ENCODE measurements at places on chromosomes 7 and 10.

DNA sequence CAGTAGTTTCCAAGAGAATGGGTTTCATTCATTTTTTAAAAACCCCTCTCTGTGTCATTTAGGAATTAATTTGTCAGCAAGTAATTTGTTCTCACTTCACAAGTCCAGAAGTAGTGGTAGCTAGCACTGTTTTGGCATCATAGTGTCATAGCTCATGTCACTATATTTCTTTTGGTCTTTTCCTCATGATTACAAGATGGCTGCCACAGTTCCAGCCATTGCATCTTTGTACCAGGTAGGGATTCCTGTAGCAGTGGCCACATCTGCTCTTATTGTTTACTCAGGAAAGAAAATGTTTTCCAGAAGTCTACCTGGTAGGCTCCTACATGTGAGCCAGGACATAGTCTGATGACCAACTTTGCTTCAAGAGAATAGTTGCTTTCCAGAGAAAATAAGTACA lies 16.2 kb downstream of the GALNT17 start:
- DNase-seq = no peak

DNA sequence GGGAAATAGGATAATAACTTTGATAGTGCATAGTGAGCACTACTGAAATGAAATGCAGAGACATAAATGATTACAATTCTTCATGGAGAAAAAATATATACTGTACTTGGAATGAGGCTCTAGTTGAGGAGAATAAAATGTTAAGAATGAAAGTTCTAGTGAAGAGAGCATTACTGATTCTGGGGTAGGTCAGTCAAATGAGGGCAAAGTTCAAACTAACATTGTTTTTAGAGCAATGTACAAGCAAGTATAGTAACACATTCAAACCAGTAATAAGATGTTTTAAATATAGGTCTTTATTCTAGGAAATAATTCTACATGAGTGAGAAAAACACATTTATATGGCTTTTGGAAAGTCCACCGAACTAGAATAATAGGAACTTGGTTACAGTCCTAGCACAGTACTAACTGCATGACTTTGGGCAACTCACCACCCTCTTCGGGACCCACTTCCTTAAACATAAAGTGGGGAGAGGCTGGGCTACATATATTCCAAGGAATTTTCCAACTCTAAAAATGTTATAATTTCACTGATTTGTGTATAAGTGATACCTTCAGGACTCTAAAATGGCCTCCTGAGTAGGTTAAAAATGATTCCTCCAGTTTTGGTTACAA lies 86.4 kb downstream of the CDK6 start:
- DNase-seq = no peak

GRCh38 chr7:92697414-92697813 lies 107.2 kb upstream of the FAM133B start:
- no peak for DNase-seq

DNA sequence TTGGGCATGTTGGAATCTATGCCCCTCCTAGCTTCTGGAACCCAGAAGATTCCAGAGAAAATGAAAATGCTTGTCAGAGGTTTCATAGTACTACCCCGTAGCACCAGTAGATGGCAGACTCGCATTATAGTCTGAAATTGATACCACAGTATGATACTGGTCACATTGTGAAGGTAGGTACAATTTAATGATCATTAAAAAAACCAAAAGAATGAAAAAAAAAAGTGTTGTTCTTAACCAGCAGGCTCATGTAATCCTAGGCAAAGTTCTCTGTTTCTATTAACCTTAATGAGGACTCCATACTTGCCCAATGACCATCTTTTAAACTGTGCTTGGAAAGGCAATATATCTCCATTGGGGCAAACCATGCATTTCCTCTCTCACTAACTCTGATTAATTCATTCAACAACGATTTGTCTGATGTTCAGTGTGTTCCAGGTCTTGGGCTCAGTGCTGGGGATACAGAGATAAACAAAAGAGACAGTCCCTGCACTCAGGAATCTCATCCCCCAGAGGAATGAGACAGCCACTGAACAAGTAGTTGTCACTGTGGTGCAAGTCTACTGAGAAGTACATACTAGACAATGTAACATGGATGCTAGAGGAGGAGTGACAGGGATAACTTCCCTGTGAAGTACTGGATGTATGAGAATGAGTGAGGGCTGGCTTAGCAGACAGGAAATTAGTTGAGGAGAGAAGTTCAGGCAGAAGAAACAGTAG lies 223.5 kb upstream of the PHYHIPL start:
- DNase-seq = peak; percentile 87

DNA sequence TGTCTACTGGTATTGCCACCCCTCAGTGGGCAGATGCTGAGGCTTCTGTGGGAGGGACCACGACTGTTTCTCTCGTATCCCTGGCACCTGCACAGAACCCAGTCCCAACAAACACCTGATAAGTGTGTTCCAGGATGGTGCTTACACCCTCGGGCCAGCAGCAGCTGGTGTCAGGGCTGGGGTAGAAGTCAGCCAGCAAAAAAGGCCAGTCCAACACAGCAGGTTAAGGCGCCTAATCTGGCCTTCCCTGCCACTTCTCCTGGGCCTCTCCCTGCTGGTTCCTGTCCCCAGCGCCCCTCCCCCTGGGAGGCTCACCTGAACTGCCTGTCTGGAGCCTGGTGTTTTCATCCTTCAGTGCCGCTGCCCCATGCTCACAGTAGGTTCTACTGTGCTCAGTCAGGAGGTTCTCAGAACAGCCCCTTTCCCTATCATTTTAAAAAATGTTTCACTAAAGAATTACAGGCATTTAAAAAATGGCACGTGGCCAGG lies 20.0 kb downstream of the PODXL start:
- DNase-seq = no peak

GRCh38 chr10:94107191-94107590 lies 113.5 kb downstream of the PLCE1 start:
- DNase-seq = no peak

DNA sequence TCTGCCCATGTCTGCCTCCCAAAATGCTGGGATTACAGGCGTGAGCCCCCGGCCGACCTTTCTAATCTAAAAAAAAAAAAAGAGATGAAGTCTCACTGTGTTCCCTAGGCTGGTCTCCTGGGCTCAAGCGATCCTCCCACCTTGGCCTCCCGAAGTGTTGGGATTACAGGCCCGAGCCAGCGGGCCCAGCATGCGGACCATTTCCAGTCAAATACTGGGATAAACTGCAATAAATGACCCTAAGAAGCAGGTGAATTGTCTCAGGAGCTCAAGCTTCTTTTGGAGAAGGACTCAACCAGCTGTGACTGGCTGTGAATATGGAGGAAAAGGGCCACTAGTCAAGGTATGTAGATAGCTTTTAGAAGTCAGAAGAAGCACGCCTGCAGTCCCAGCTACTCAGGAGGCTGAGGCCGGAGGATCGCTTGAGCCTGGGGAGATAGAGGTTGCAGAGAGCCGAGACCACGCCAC lies 550 bp upstream of the CREM start:
- DNase-seq = no peak

- no peak for DNase-seq
These were observed 127.8 kb downstream of the PTPN20 start for GRCh38 chr10:47038881-47039561.

GRCh38 chr7:140082770-140083169 lies 20.0 kb upstream of the PARP12 start:
- no peak for DNase-seq

DNA sequence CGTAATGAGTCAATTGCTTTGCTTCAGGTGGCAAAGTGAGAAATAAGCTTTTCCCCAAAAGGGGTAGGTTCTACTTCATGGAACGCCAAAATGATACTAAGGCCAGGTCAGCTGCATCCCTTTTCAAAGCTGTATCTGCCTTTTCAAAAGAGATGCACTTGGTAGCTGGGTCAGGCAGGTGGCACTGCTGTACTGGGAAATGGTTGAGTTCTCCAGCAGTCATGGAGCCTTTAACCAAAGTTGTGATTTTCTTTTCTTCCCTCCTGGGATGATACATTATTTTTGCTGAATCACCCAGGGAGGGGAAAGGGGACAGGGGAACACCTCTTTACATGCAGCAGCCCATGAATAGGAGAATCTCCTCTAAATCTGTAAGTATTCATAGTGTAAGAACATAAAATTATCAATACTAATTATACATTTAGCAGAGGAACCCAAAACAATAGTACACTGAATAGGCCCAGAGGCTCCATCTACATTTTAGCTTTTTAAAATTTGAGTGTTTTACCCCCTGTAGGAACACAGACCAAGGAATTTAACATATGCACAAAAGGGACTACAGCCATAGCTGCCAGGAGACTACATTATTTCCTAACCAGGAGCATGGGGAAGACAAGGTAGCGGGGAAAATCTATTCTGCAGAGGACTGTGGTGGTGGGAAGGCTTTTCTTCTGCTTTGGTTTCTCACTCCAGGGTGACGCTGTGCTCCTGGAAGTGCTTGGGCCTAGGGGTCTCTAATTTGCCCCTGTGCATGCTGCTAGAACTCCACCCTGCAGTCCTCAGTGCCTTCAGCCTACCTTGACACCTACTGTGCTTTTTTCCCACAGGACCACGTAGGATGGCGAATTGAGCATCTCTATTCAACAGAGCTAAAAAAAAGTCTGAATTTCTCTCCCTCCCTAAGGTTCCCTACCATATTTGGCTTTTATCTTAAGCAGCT lies 6.4 kb upstream of the GPR22 start:
- peak; percentile 87 for DNase-seq

DNA sequence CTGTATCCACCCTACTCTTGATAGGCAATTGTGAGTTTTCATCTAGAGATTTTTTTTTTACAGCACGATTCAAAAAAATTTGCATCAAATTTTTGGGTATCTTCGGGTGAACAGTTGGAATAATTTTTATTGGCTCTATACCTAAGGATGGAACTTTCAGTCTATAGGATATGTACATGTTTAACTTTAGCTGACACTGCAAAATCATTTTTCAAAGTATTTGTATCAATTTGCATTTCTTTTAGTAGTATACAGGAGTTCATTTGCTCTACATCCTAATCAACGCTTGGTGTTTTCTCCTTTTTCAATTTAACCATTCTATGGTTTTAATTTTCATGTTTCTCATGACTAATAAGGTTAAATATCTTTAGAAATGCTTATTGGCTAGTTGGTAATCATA lies 11.7 kb downstream of the MGAM2 start:
- DNase-seq = no peak

DNA sequence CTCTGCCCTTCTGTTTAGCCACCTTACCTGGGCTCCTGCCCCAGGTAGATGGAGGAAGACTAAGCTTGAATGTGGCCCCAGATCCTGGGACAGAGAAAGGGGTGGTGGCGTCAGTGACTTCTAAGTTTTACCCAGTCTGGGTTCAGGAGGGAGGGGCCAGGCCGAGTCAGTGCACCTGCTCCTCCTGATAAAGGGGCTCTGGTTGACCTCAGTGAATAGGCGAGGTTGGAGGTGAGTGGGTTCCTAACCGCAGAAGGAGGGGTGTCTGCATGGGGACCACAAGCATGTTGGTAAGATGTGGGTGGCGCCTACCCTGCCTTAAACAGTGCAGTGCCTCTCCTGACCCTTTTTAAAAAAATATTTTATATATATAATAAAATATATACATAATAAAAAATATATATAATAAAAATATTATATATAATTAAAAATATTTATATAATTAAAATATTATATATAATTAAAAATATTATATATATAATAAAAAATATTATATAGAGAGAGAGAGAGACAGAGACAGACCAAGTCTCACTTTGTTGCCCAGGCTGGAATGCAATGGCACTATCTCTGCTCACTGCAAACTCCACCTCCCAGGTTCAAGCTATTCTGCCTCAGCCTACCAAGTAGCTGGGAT lies 97.3 kb upstream of the GTF2I start:
- DNase-seq = no peak

DNA sequence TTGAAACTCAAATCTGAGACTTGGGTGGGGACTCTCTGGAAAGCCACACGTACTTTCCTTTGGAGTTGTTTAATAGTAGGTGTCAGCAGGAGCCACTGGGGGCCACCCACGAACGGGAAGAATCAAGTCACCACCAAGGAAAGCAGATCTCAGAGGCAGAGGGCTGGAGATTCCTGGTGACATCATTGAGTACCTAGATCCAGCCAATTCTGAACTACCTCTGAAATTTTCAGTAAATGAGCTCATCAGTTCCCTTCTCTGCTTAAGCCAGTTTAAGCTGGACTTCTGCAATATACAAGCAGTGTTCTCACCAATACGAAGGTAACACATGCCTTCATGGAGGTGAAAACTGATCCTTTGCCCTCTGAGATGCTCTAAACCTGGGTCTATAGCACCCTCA lies 99.3 kb upstream of the SORCS3 start:
- no peak for DNase-seq

GRCh38 chr7:88184848-88185304 lies 35.0 kb downstream of the SRI start:
- no peak for DNase-seq

DNA sequence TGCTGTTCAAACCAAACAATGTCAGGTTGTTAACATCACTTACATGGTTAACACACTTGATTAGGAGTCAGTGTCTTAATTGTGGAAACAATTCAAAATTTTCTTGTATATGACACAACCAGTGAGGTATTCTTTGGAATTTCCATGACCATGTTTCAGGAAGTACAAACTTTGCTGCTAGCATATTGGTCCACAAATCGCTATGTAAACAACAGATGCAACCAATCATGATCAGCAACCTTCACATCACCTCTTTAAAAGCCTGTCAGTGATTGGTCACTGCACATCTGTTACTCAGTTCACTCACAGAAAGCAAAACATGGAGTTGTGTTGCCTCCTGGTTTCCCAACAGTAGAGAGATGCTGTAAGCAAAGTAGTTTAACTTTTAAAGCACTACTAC lies 108.9 kb upstream of the FAM3C start:
- DNase-seq = no peak

GRCh38 chr7:146090023-146090645 lies 26.5 kb upstream of the CNTNAP2 start:
- DNase-seq = peak; percentile 43

DNA sequence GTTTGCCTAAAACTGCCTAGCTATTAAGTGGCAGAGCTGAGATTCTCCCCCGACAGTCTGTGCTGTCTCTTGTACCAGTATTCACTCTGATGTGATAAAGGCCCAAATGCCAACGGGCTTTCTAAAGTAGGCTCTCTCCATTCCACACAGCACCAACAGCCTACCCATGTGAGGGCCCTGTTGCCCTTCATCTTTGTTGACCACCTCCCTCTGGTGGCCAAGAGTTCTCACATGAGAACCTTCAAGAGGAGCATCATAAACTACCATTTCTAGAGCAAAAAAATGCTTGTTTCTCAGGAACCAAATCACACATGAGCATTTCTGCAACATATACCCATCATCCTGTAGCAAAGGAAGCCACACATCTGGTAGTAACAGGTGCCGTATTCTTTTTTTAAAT lies 185.8 kb downstream of the GRM8 start:
- DNase-seq = no peak

GRCh38 chr7:102286237-102287110 lies at the start of gene SH2B2:
Gene SH2B2 (plus strand): TSS chr7:102286868. CDS start chr7:102300551, 13,683 bp downstream.
- peak; percentile 34 for DNase-seq

DNA sequence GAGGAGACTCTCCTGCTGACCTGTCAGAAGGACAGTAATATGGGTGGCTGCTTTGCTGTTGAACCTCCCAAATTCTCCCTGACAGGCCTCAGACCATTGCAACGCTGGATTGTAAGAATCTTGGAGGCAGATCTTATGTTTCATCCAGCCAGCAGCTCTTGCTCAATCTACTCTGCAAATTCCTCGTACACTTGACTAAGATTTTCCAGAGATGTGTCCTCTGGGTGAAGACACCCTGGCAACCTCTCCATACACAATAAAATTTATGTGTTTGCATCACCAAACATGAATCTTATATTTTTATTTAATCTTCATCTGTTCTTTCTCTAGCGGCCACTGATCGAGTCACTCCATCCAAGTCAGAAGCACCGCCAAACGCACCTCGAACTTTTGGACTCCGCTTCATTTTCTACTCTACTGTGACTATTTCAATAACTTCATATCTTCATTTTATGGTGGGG lies 623.1 kb downstream of the ACTR3B start:
- DNase-seq = no peak

GRCh38 chr10:70564901-70565351 lies 37.6 kb downstream of the PRF1 start:
- DNase-seq = no peak
